ENCODE measurements at places on chromosomes 7 and 10.
A peak's percentile ranks its signal among the peaks of the same experiment; 100 is the strongest.

- DNase-seq = no peak
Observed at GRCh38 chr7:155221547-155221946, 76.1 kb upstream of the INSIG1 start.

DNA sequence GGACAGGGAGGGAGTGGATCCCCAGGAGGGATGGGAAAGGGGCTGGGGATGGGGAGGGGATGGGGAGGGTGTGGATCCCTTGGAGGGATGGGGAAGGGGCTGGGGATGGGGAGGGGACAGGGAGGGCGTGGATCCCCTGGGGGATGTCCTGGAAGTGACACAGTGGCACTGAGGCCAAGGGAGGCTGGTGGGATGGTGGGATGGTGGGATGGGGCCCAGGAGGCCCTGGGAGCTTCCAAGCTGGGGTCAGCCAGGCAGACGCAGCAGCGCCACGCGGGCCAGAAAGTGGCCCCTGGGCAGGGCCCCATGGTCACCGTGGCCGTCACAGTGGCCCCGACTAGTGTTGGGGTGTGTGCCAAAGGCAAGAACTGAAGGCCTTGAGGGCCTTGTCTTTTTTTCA, 67.8 kb downstream of the INPP5A start:
- no peak for DNase-seq

GRCh38 chr10:85642421-85643170, 724.0 kb downstream of the GRID1 start:
- DNase-seq = peak; percentile 92

- no peak for DNase-seq
Observed at GRCh38 chr10:93073539-93074146, at the start of gene CYP26A1. CYP26A1 (plus strand) TSS chr10:93073893; CDS start chr10:93073935, 42 bp downstream.

DNA sequence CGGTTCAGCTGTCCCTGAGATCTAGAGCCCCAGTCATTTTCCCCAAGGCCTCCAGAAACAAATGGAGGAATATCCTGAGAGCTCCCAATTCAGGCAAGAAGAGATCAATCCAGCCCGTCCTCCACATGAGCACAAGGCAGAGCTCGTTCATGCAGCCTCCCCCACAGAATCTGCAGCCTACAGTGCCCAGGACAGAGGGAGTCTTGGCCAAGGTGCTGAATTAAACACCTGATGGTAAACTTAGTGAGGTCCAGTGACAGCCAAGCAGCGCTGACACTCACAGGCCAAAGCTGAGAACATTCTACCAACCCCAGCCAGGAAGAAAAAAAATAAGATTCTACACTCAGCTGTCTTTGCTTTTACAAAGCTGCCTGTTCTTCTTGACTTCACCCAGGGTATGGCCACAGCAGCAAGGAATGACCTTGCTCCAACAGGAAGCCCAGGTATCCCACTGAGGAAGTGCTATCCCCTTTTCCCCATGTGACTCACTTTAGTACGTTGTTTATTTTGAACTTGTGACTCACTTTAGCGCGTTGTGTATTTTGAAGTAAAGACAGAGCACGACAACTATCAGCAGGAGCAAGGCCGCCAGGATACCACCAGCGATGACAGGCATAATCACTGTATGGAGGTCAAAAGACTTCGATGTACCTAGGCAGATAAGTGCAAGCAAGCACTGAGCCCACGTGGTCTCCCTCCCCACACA, 4.4 kb upstream of the CUZD1 start:
- no peak for DNase-seq

DNA sequence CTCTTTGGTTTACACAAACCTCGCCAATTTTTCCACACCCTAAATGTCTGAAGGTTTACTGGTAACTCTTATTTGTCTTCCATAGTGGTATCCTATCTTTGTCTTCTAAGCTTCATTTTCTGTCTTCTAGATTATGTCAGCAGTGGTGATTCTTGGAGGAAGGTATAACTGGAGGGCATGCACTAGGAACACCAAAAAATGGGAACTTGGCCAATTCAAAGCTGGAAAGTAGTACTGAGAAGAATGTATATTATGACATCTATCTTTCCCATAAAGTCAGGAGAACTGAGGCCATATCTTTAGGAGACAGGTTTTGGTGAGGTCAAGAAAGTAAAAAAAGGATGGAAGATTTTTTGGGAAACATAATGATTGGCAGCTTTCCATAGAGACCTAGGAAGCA, 113.3 kb downstream of the CPEB3 start:
- no peak for DNase-seq

DNA sequence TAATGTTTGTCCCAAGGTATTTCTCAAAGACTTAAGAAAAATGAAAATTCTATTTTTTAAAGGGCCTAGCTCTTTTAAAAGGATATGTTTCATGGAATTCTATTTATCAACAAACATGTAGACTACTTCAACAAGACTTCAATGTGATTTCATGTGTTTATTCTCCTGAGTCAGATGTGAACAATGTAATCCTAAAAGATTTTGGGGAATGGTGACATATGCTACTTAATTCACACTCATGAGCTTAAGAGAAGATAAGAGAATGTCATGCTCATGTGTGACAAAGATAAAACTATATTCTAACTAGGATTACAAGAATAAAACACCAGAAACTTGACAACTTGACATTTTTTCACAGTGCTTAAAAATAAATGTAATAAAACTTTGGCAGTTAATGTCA, 127.5 kb downstream of the TES start:
- DNase-seq = no peak

DNA sequence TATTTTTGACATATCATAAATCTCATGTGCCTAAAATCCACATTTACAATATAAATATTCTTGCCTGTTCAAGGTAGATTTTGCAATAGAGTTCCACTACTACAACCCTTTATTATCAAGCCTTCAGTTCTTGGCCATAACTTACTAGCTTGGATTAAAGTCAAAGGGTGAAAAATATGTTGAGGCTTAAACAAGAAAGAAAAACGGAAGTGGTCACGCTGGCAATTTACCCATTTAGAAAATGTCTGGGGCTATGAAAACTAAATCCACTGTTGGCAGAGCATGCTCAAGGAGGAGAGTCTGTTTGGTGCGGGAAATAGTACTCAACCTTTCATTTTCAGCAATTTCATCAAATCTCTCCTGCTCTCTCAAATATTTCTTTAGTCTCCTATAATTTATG, 209.8 kb upstream of the RHOBTB1 start:
- no peak for DNase-seq

DNA sequence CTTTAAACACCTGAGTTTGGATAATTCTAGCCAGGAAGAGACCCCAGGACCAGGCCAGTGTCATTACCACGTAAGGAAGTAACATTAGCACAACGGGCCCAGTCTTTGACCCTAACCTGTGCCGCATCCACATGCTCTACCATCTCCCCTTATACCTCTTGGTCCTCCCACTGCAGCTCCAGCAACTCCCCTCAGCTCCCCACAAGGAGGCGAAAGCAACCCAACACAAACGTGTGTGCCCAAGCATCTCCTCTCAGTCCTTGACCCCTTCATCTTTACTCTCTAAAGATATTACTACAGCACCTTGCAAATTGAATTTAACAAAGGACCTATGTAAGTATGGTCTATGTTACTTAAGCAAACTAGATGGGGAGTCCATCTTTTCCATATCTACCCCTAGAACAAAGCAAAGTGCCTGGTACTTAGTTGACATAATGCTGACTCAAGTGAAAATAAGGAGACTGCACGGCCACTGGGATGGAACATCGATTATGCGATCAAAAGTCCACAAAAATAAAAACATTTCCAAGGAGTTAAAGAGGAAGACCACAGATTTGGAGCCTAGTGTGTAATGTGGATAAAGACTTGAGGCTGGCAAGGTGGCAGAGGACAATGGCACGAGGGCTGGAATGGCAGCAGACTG, 147.7 kb downstream of the JAZF1 start:
- DNase-seq = no peak

DNA sequence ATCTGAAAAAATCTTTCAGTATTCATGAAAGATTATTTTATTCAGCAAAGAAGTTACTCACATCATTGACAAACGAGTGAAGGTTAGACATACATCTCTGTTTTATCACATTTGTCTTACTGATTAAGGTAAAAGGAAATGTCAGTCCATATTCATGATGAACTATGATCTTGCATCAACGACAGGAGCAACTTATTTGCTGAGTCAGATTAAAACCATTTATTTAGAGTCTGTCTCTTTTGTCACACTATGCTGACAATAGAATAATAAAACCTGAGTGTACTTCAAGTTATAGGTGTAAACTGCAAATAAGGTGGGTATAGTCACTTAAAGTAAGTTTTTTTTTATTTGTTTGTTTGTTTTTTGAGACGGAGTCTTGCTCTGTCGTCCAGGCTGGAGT, 216.5 kb upstream of the SEMA3C start:
- DNase-seq = no peak

DNA sequence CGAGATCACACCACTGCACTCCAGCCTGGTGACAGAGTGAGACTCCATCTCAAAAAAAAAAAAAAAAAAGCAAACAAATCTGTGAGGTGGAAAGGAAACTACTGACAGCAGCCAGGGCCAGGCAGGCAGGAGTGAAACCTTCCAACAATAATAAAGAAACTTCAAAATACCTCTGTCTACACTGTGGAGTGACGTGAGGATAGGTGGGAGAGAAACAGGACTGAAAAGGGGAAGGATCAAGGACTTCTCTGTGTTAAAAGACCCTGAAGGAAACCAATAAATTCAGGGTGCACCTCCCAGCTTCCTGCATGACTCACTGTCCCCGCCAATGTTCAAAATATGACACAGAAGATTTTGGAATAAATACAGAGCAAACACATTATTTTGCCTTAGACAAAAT, 82.9 kb downstream of the KIAA1549 start:
- DNase-seq = no peak

GRCh38 chr10:17147884-17148489, 18.4 kb upstream of the CUBN start:
- DNase-seq = peak; percentile 35

- no peak for DNase-seq
Observed at GRCh38 chr10:101550965-101551364, 37.1 kb downstream of the POLL start.

- DNase-seq = no peak
Observed at GRCh38 chr10:10141782-10142382, 875.8 kb upstream of the CELF2 start.

GRCh38 chr10:102453502-102453901, 2.2 kb upstream of the C10orf95 start:
- no peak for DNase-seq

DNA sequence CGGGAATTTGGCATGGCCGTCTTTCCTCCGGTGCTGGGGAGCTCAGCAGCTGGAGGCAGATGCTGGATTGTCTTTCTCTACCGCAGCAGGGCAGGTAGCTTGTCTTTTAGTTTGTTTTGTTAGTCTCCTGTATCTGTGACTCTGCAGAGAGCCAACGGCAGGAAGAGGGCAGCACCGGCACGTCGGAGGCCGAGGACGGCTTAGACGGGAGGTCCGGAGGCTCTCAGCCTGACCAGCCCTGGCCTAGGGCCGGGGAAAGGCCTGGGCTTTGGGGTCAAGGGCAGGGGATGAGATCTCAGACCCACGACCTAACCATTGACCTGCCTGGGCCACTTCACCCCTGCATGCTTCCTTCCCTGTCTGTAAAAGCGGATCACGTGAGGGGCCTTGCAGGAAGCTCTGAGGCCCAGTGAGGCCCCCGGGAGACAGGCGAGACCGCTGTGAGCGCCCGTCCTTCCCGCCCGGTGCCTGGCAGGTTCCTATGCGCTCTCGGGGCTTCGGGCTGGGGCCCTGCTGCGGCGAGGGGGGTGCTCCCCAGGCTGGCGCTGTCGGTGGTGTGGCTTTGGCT, 72.7 kb downstream of the LHPP start:
- DNase-seq = no peak

GRCh38 chr10:108203905-108204527, 1039.5 kb upstream of the SORCS1 start:
- DNase-seq = no peak

DNA sequence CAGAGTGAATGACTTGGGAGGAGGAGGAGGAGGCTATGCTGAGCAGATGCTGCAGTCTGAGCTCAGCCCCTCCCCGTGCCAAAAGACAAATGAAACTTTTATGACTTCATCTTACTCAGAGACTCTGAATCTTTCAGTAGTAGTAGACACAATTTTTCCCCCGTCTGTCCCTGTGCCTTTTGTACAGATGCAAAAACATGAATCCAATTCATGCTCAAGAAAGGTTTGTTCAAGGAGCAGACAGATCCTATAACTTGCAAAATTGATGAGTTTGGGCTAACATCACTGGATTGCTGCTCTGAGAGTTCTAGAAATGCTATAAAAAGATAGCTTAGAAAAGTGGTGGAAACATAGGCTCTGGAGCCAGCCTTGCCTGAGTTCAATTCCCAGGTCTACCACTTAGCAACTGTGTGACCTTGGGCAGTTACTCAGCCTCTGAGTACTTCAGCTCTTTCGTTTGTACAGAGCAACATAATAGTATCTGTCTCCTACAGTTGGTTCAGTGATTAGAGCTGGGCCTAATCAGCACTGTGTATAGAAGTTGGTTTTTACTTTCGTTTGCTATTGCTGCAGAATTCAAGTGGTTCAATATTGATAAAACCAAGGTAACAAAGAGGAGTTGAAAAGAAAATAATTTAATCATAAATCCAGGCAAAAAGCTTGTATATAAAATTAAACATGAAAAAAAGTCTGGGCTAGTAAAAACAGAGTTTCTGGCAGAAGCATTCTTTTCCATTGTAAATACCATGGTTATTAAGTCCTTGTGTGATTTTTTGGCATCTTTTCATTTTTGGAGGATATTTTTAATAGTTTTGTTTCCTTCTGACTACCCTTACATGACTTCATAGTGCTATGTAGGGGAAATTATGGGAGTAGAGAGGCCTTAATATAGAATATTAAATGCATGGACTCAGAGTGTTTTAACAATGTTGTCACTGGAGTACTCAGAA, 174.2 kb upstream of the ZNF32 start:
- no peak for DNase-seq

DNA sequence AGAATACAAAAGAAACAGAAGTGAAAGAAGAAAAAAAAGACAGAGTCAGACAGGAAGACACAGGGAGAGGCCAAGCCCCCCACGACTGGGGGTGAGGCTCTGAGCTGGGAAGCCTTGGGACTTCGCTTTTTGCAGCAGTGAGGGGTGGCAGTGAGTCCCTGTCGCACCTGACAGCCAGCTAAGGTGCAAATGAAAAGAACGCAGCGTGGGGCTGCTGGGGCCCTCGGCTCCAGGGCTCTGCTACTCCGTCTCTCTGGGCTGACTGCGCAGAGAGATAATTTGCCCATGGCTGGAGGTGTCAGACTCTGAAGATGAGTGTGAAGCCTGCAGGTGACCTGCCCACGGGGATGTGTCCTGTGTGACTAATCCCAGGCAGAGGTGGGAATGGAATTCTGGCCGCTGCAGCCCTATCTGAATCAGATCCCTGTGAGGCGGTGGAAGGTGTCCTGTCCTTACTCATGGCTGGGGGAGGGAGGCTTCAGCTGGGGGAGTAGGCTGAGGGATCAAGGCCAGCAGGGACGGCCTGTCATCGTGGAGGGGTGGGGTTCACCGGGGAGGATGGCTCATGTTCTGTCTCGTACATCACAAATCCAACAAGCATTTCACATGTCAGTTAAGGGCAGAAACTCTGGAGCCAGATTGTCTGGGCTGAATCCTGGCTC, 96.4 kb downstream of the SLIT1 start:
- no peak for DNase-seq

- DNase-seq = peak; percentile 67
Observed at GRCh38 chr10:17430647-17431355, 23.6 kb downstream of the ST8SIA6 start.
